ENCODE measurements at places on chromosomes 4 and X.

GRCh38 chr4:6085028-6085690 lies 66.9 kb upstream of the C4orf50 start:
- DNase-seq, result no peak

DNA sequence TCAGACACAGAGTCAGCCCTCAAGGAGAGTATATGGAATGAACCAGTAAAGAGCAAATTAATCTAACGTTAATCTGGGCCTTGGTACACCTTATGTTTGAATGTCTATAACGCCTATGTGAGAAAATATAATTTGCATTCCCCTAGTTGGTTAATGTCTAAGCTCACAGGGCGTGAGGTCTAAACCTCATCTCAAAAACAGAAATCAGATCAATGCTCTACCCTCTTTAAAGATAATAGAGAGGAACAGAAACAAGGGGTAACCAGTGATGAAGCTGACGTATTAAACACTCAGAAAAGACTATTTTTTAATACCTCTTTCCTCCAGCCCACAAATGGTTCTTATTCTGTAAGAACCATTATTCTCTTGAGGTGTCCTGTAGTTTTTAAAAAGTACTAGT lies 369.2 kb upstream of the NOCT start:
- DNase-seq, result no peak

DNA sequence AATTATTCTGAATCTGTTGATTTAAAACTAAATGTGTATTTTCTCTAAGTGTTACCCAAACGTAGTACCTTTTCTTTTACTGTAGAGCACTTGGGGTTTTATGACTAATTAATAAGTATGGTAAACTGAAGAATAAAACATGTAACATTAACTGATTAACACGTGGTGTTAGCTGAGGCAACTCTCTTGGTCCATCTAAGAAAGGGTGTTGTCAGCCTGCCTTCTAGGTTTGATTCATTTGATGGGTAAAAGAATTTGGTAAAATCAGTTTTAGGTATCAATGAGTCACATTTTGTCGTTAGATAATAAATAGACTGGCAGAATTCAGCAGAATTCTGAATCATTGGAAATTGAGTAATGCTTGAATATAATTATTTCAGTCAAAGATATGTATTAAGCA lies 99.7 kb downstream of the AFF1 start:
- no peak for DNase-seq

DNA sequence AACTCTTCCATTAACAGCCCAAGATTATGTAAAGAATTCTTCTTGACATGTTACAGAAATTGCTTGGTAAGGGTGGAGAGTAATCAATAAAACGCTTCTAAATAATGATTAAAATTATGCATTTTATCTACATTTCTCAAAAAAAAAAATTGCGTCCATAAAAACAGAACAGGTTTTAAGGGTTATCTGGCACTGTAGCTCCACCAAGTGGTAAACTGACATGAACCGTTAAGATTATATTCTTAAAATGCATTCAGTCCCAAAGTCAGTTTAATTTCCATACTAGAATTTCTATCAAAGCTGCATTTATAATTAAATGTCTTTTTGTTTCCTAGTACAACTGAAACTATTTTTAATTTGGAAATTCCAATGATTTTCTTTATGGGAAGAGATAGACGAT lies 214.0 kb upstream of the UGT8 start:
- DNase-seq, result no peak

DNA sequence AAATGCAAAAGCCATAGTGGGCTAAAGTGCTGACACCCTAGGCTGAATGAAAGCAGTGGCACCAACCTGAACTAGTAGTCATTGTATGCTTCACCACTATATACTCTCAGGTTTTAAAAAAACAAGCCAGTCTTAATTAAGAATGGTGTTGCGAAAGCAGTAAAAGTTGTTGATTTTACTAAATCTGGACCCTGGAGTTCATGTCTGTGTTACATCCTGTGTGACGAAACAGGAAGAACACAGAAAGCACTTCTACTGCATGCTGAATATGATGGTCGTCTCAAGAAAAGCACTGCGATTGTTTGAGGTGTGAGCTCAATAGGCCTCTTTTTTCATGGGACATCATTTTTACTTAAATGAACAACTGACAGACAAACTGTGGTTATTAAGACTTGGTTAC lies 24.2 kb upstream of the GDPD2 start:
- DNase-seq, result no peak

DNA sequence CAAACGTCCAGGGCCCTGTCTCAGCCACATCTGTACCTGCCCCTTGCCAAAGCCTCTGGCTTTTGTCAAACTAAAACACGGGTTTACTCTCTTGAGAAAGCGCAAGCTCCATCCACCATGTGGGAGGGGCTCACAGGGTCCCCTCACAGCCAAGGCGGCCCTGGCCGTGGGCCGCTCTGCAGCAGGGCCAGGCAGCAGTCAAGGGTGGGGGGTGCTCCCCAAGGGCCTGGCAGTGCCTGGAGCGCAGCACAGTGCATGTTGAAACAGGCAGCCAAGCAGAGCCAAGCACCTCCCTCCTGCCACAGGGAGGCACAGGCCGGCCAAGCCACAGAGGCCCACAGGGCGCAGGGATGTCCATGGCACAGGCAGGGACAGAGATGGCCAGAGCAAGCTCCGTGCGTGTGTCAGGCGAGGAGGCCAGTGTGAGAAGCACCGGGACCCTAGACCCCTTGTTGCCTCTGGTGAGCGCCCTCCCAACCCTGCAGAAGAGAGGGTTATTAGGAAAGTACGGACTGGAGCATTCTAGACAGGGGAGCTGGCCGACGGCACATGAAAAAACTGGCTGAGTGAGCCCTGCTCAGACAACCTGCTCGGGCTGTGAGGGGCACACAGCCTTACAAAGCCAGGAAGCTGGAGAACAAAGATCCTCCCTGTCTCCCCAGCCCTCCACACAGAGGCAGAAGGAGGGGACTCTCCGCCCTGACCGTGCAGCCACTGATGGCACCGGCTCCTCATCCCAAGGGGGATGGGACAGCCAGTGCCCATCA lies 39.0 kb downstream of the FAM53A start:
- DNase-seq, result no peak

- no peak for DNase-seq
Observed at GRCh38 chr4:108054025-108054638, 64.4 kb downstream of the HADH start.

- no peak for DNase-seq
Observed at GRCh38 chrX:31057291-31057690, 14.6 kb downstream of the FTHL17 start.

DNA sequence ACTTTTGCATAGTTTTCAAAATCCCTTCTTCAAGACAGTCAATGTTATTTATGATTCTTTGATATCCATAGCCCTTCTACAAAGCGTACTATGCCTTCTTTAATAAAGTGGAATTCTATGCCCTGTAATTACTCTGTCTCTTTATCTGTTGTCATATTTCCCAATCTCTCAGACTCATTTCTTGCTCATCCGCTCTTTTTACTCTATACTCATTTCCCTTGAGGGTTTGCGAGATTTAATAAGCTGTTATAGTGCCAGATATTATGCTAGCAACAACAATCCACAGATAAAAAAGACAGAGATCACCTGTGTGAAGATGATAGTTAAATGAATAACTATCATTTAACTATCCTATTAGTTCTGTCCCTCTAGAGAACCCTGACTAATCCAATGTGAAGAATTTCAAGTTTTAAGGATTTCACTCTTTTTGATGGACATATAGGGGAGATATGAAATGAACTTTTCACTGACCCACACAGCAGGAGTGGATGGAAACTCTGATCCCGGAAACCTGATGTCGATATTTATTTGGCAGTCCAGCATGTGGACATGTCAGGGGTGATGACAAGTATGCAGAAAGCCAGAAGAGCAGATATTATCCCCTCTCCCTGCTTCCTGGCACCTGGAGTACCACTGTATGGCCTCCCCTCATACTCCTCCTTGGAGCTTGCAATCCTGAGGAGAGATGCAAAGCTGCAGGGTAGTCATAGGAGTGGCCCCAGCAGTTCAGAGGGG lies 49.7 kb downstream of the TMEM156 start:
- no peak for DNase-seq

GRCh38 chr4:102230194-102230593 lies 115.1 kb downstream of the SLC39A8 start:
- DNase-seq, result no peak

DNA sequence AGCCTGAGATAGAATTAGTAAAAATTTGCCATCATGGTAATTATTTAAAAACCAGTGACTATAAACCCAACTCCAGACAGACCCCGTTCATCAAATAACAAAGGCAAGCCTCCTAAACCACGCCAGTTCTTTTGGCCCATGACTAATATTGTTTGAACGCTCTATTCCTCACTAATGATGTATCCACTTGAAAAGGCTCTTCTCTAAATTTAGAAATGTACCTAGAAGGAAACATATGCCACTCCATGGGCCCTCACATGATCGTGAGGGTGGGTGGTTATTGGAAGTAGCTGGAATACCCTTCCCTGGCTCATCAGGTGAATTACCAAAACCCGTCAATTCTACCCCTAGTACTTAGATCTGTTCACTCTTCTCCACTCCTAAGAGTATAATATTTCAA lies 249.2 kb downstream of the COL25A1 start:
- no peak for DNase-seq

DNA sequence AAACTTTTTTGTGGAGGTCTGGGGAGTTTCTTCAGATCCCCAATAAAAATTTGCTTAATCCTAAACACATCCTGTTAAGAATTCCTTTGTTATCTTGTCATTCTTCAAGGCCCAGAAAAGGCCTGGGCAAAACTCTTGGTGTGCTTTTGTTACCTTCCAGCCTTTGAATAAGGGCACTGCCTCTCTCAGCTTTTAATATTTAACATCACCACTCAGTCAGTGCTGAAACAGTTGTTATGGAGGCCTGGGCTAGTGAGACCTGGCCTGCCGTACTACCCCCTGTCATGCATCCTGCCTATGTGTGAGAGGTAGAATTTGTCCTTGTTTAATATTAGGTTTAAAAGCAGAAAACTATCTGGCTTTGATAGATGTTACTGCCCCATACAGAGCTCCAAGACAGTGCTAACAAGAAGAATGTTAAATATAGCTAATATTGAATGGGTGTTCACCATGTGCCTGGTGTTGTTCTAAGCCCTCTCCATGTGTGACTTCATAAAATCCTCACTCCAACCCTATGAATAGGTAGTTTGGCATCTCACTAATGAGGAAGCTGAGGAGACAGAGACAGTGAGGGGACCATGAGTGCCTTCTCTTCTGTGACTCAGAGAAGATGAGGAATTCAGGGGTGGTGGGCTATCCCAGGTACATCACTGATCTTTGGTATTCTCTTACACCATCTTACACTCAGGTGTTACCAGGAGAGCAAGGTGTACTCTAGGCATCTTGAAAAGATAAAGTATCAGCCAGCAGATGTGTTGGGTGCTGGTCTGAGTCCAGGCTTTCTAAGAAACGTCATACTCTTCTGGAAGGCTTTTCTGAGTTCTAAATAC lies 6.2 kb downstream of the PPP1R2C start:
- DNase-seq, result no peak

- no peak for DNase-seq
Observed at GRCh38 chr4:152132776-152133175, 372.0 kb upstream of the GATB start.

DNA sequence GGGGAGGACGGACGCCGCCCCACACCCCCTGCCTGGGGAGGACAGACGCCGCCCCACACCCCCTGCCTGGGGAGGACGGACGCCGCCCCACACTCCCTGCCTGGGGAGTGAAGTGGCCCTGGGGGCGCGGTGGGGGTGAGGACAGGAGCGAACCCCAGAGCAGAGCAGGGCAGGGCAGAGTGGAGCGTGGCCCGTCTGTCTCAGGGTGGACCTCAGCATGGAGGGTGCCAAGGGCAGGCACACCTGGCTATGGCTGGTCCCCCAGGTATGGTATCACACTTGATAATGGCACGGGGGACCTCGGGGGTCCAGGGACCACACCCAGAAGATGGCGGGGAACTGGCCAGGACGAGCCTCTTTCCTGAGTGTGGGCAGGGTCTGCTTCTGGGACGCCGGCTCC lies 9.6 kb downstream of the LRPAP1 start:
- no peak for DNase-seq

DNA sequence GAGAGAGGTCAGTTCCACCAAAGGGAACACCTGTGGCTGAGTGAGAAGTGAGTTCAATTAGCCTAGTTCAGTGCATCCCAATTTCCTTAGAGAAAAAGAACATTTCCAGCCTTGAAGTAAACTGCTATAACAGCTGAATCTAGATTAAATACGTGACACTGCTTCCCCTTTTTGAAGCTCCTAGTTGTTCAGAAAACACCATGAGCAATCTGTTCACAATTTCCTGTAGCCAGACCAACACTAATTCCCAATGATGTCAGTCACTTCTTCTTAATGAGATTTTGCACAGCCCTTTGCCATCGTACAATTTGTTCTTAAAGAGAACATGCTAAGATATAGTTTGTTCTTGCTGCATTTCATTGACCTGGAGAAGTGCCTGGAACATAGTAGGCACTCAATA lies 144.6 kb upstream of the EDNRA start:
- DNase-seq, result no peak

- no peak for DNase-seq
Observed at GRCh38 chr4:71765350-71765749, 18.5 kb downstream of the GC start.

DNA sequence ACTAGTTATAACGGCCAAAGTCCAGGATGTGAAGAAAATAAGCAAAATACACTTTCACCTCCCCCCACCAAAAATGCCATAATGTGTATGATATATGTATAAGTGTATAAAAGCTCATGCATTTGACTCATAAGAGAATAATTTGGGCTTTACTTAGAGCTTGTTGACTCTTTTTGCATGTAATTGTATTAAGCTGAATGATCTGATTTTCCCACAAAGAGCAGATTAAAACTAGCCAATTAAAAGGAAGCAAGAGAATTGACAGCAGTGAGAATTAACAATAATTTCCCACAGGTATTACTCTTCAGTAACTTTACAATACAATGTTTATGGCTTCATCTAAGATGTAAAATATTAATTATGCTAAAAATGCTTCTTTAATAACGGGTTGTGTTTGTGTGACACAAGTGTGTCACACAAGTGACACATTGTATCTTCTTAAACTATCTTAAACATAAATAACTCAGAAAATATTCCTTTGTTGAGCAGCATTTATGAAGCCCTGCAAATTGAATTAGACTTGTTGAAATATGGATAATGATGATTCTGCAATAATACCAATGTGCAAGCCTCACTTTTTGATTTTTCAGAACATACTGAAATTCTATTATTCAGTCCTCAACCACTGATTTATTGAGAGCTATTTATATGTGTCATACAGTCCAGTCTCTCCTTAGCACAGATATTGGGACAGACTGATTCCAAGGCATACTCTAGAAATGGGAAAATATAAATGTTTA lies 134.5 kb downstream of the SLIT2 start:
- DNase-seq, result no peak

- DNase-seq, result no peak
Observed at GRCh38 chrX:9442056-9442455, 22.8 kb upstream of the TBL1X start.

DNA sequence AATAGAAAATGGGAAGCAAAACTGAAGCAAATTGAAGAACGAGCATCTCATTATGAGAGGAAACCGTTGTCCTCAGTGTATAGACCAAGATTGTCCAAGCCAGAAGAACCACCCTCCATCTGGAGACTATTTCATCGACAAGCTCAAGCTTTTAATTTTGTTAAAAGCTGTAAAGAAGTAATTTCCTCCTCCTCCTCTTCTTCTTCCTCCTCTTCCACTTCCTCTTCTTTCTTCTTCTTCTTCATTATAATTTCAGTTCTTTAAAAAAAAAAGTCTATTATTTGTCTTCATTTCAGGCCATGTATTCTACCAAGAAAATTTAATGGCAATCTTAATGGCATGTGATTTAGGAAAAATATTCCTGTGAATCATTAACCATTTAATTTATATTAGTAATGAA lies 7.6 kb downstream of the PRIMPOL start:
- DNase-seq, result no peak
